ENCODE measurements at places on chromosomes 4 and X.

GRCh38 chr4:38170338-38171169 lies 210.4 kb downstream of the PTTG2 start:
- DNase-seq, result no peak

DNA sequence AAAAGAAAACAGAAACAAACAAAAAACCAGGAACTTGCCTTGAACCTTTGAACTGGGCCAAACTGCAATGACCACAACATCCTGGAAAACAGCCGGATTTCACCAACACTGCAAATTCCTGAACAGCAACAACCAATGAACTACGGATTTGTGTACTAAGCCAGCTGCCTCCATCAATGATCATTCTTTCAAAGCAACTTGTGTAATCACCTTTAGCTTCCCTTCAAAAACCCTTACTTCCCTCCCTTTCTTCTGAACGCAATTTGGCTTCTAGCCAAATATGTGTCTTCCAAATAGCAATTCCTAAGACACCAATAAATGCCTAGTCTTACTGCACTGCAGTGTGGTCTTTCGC lies 98.5 kb upstream of the FAM47C start:
- no peak for DNase-seq

GRCh38 chrX:22053481-22053880 lies 21.4 kb downstream of the PHEX start:
- no peak for DNase-seq

DNA sequence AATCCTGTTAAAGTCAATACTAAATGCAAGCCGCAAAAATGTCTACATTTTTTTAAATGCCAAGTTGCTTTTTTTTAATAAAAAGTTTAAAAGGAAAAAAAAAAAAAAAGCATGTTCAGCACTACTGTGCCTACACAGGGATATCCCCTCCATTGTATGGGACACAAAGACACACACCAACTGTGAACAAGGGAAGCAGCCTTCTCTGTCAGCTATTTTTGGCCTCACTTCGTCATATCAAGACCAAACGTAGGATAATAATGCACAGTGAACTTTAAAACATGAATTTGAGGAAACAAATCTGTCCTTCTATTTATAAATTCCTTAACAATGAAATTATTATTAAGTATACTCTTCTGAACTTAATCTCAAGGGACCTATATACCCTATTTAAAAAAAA lies 4.4 kb downstream of the FBXW7 start:
- DNase-seq, result no peak

DNA sequence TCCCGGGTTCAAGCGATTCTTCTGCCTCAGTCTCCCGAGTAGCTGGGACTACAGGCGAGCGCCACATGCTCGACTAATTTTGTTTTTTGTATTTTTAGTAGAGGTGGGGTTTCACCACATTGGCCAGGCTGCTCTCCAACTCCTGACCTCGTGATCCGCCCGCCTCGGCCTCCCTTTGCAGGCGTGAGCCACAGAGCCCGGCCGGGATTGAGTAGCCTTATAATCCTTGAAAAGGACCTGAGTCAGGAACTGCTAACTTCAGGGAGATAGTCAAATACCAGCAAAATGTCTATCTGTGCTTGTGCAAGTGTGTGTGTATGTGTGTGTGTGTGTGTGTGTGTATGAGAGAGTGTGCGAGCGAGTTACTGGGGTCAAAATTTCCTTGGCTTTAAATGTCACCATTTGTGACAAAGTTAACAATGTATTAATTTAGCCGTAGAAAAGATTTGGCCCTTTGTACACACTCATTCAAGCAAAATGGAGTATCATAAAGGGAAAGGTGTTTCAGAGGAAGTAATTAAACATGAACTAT lies 1.8 kb upstream of the KDM6A start:
- no peak for DNase-seq

DNA sequence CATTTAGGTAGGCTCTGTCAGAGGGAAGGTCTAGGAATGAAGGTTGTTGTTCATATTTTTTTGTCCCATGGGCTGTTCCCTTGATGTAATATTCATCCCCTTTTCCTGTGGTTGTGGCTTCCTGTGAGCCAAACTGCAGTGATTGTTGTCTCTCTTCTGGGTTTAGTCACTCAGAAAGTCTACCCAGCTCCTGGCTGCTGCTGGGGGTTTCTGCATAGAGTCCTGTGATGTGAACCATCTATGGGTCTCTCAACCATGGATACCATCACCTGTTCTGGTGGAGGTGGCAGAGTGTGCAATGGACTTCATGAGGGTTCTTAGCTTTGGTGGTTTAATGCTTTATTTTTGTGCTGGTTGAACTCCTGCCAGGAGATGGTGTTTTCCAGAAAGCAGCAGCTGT lies 122.8 kb downstream of the ZC4H2 start:
- DNase-seq, result no peak

GRCh38 chrX:103215425-103215991 lies 600 bp downstream of the BEX4 start:
- peak; percentile 0 for DNase-seq

- DNase-seq, result no peak
Measured at GRCh38 chrX:136600059-136600458, 47.9 kb upstream of the CD40LG start.

- no peak for DNase-seq
Measured at GRCh38 chrX:107577933-107578332, 50.4 kb upstream of the PRPS1 start.

GRCh38 chrX:15761564-15762191 lies 23.6 kb downstream of the CA5B start:
- peak; percentile 33 for DNase-seq

GRCh38 chrX:11347300-11347699 lies 54.1 kb downstream of the AMELX start:
- DNase-seq, result no peak

GRCh38 chr4:159071178-159071968 lies 31.5 kb upstream of the RAPGEF2 start:
- DNase-seq, result peak; percentile 79

DNA sequence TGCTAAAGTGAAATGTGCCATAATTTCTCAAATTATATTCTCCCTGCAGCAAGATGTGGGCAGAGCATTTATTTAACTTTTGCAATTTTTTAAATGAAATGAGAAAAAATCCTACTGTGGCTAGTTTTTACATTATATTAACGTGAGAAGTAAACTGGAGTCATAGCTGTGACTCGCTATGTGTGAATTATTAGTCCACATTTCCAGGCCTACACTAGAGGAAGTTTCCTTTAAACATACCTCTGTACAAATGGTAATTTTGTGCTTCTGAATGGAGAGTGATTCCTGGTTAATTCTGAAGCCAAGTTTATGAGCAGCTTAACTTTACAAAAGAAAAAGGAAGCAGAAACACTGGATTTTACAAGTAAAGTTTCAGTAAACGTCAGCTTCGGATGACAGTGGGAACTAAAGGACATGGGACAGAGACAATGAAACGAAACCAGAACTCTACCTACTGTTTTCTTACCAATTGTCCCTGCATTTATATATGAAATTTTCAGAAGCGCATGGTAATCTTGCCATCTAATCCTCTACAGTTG lies 72.4 kb downstream of the FBXO8 start:
- DNase-seq, result peak; percentile 18

DNA sequence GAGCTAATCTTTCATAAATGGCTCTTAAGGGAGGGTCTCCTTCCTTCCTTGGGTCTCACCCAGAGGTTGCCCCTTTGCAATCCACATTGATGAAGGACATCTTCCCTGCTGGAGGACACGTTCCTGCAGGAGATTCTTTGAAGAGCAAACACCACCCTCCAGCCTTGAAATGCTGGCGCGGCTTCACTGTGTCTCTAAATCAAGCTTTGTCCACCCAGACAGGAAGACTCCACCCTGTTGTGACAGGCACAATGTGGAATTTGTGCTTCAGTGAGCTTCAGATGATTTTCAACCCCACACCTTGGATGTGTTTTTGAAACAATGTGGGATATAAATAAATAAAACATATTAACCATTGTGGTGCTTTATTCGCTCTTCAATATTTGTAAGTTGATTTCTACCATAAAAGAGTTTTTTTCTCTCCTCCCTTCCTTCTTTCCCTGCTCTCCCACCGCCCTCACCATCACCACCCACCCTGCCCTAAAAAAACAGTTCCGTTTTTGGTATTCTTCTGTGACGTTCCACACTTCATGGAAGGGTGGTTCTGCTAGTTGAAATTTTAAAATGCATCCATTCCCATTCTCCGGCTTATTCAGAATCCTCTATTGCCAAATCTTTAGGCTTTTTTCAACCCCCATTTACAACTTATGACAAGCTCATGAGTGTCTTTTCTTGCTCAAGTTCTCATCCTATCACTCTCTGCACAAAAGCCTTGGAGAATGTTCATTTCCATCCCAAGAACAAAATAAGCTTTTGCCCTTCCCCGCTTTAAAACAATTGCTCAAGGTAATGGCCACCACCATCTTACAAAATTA lies 264.3 kb downstream of the RAPGEF2 start:
- DNase-seq, result peak; percentile 67

- no peak for DNase-seq
Measured at GRCh38 chr4:31053451-31053850, 333.3 kb downstream of the PCDH7 start.

GRCh38 chrX:153459986-153460385 lies 10.4 kb downstream of the HAUS7 start:
- DNase-seq, result peak; percentile 78

DNA sequence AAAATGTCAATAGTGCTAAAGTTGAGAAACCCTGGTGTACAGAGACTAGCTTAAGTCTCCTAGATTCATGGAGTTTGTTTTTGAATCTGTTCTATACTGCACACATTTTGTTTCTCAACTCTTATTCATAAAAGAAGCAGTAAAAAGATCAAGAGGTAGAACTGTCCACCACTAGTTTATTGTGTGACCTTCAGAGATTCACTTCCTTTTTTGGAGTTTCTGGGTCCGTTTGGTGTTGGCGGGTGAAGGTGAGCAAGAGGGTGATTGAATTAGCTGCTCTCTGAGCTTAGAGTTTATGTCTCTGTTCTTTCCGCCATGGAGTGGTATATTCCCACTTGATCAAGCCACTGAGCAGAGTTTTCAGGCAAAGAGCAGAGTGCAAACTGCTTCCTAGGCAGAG lies 21.4 kb upstream of the PLAC1 start:
- DNase-seq, result no peak

GRCh38 chr4:122744229-122744628 lies 11.7 kb downstream of the BBS12 start:
- peak; percentile 34 for DNase-seq

DNA sequence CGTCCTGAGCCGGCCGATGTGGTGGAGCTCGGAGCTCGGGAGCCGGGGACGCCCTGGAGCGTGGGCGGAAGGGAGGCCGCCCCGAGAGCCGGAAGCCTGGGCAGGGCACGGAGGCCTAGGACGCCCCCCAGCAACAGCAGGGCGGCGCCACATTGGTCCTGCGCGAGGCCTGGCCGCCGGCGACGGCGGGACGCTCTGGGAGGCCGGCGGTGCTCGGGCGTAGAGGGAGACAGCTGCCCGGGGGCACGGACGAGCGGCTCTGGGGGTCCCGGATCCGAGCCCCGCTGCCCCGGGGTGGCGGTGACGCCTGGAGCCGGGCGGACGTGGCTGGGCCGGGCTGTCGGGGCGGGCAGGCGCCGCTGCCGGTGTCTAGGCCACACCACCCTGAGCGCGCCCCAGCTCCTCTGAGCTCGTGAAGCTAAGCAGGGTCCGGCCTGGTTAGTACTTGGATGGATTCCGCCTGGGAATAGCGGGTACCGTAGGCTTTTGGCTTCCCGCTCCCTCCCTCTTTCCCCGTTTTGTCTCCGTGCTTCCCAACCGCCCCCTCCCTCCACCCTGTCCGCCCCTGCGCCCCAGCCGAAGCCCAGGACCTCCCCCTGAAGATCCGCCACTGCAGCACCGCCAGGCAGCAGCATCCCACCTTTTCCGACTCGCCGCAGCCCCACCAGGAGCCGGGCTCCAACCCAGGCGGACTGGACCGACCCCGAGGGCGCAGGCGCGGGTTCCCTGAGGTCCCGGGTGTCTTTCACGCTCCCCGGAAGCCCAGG lies 12.1 kb downstream of the FRG2 start:
- DNase-seq, result no peak

DNA sequence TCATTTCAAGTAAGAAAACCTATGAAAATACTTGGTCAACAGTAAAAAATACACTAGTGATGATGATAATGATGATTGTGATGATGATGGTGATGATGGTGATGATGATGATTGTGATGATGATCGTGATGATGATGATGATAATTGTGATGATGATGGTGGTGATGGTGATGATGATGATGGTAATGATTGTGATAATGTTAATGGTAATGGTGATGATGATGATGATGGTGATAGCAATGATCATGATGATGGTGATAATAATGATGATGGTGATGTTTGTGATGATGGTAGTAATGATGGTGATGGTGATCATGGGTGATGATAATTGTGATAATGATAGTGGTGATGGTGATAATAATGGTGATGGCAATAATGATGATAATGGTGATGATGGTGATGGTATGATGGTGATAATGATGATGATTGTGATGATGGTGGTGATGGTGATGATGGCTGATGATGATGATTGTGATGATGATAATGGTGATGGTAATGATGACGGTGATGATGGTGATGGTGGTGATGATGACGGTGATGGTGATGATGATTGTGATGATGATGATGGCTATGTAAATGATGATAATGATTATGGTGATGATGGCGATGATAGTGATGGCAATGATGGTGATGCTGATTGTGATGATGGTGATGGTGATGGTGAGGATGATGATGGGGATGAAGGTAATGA lies 62.1 kb downstream of the VCX3A start:
- DNase-seq, result no peak

GRCh38 chrX:55312655-55313054 lies 47.9 kb upstream of the PAGE3 start:
- DNase-seq, result no peak

- DNase-seq, result no peak
Measured at GRCh38 chr4:81523672-81524327, 52.1 kb upstream of the RASGEF1B start.

DNA sequence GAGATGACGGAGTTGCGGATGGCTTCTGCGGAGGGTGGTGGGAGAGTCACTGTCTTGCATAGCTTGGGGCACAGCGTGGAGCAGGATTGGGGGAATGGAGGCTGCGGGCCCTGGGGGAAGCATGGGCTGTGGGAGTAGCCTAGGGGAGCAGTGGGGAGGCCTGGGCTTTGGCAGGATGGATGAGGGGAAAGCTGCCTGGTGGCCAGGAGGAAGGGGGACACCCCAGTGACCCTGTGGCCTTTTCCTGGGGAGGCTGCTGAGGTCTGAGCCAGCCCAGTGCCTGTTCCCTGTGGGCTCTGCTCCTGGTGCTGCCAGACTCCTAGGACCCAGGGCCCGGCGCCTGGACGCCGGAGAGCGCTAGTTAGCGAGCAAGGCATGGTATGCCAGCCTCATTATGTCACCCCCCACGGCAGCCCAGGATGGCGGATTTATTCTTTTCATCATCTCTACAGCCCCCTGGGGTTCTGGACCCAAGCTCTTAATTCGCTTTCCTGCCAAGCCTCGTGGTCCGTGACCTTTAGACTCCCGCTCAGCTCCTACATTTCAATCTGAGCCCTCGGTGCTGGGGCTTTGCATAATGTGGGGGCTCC lies 39.8 kb downstream of the SORCS2 start:
- DNase-seq, result no peak

- peak; percentile 79 for DNase-seq
Measured at GRCh38 chr4:188778905-188779304, 639.7 kb downstream of the TRIML1 start.

- DNase-seq, result peak; percentile 5
Measured at GRCh38 chrX:52271206-52271605, 86.5 kb downstream of the MAGED4 start.

GRCh38 chr4:112357453-112357852 lies 60.3 kb downstream of the ALPK1 start:
- DNase-seq, result no peak
